ENCODE measurements at places on chromosomes 4 and X.

DNA sequence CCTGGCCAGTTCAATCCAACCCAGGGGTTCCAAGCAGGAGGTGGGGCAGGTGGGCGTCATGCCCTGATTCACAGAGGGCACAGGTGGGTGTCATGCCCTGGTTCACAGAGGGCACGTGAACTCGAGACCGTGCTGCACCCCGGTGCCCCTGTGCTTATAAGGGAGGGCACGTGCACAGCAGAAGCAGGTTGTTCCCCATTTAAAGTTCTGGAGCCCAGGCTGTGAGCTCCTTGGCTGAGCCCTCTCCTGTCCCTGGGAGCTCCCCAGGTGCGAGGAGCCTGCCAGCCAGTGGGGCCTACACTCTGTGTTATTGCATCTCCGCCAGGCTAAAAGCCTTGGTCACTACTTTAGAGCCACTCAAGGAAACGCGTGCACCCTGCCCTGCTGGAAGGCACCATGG lies 3.2 kb upstream of the CPZ start:
- DNase-seq: no peak

DNA sequence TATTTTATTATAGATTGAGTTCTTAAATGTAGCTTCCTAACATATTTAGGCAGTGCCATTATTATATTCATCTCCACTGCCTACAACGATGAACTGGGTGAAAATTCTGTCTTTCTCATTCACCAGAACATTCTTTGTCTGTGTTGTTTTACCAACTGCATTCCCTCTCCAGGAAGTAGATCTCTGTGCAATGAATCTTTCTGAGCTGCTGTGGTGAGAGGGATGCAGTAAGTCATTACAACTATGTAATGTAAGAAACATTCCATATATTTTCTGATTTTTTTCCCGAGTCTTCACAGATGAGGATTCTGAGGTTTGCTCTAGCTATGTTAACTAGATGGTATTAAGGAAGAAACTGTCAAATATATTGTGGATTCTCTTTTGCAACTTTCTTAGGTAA lies 811.9 kb upstream of the PCDH7 start:
- DNase-seq: no peak

DNA sequence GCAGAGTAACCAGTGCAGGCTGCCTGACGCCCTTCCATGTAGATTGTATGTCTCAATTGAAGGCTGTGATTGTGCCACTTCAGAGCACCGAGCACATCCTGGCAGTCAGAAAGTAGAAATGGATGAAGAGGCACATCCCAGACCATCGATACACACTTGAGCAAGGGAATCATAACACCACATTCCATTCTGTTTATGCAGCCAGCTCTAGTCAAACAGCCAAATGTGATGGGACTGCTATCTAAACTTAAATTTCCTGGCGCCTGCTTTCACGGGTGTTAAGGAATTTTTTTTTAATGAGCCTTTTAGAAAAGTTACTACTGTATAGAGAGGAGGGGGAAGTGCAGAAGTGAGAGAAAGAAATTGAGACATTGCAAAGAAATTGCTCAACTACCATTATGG lies 84.4 kb downstream of the PPARGC1A start:
- no peak for DNase-seq

DNA sequence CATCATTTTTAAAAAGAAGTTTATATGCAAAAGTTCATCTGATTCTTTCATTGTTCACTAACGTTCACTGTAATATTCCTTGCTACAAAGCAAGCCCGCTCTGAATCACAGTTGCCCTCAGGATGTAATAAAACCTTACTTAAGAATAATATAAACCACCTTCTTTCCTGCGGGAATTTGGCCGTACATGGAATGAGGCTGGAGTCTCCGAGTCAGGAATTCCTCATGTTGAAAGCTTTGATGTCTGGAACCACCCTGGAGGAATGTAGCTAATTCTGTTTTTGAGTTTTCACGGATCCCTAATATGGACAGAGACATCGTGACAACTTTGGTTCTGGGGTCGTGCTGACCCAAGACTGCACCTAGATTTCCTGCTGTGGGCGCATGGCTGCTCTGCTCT lies 58.5 kb downstream of the CRLF2 start:
- DNase-seq: no peak

DNA sequence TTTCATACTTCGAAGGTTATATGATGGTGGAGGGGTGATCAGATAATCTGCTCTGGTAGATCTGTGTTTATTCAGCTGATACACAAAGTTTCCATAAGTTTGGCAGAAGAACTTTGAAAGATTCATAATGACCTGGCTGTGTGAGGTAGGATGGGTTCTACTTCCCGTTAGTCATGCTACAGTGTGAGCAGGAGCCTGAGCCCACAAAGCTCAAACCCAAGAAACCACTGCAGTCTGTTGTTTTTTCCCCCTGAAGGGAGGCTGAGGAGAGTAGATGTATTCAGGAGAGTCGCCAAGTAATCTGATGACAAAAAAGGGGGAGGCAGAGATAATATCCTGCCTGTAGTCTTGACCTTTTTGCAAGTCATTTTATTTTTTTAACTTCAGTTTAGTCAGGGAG lies 52.8 kb upstream of the PPP3CA start:
- DNase-seq: no peak

GRCh38 chr4:104022831-104023230 lies 303.0 kb upstream of the TACR3 start:
- DNase-seq: no peak

DNA sequence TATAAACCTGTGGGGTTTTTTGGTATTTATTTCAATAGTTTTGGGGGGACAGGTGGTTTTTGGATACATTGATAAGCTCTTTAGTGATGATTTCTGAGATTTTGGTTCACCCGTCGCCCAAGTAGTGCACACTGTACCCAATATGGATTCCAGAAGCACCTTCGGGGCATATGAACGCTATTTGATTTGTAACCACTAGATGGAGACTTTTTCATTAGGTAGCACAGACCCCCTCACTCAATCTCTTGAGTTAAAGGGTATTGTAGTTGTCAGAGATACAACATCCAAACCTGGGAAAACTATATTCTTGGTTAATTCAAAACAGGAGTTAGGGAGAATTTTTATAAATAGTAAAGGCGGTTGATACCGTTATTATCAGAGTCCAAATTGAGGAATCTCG lies 79.8 kb downstream of the SPANXN3 start:
- DNase-seq: no peak

DNA sequence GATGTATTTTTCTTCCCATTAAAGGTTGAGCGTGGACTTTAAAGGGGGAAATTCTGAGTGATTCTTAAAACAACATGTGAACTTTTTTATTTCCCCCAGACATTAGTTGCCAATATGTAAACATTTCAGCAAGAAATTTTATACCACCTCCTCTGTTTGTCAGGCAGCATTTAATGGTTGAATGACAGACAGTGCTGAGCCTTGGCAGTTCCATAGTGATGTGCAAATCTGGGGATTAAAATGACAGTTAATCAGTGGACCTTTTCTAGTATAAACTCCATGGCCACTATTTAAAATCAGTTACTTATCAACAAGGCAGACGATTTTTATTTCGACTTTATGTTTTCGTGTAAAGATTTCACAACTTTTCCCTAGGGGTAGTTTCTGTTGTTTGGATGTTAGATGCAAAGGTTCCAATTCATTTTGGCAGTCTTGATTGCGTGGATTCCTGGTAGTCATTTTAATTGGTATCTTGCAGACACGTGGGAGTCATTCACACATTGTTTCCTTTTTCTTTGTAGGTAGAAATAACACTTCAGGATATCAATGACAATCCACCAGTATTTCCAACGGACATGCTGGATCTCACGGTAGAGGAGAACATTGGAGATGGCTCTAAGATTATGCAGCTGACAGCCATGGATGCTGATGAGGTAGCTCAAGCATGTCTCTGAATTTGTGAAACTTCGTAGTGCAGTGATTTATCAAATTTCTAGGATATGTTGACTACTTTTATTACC lies 83.7 kb downstream of the FAT4 start:
- no peak for DNase-seq

GRCh38 chrX:31435592-31435991 lies 363.8 kb upstream of the FTHL17 start:
- DNase-seq: no peak

- no peak for DNase-seq
These were observed 93.7 kb upstream of the MAOA start for GRCh38 chrX:43562372-43562771.

DNA sequence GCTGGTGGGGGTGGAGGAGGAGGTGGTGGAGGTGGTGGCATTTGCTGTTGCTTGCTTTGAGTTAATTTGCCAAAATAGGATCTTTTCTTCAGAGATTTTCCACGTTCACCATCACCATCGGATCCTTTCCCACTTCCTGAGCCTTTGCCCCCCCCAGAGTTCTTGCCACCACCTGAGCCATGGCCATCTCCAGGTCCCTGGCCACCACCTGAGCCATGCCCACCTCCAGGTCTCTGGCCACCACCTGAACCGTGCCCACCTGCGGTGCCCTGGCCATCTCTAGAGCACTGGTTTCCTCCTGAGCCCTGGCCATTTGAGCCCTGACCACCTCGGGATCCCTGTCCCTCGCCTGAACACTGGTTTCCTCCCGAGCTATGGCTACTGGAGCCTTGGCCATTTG lies 1.9 kb downstream of the IRS4 start:
- no peak for DNase-seq

Measured in activated CD4-positive, alpha-beta T cell treated with anti-CD3 and anti-CD28 coated beads, Interleukin-2, amount 50 U/mL, for 4 hours (primary cell).